SJSA1 (cell line): ENCODE measurements at places on chromosomes 11 and 22. TPM values are rescaled to one million over a fixed set of nuclear protein-coding genes. Genes with fewer than 3 reads are reported as not detected.

- H3K4me1 ChIP-seq: 0 out of 2 replicates have a peak, but pooled peaks cover 2% of the 10 kb centered on the region
Observed at GRCh38 chr11:134071766-134072402, 3.0 kb downstream of the JAM3 start.

- H3K4me3 ChIP-seq: no peak overlapping the region
- no peaks in the 10 kb centered on the region for H3K36me3 ChIP-seq
- peak; percentile 92 for DNase-seq
- H3K4me1 ChIP-seq: peaks cover 49% of the 10 kb centered on the region
- H3K27ac ChIP-seq: peak overlapping the region; percentile 89
Observed at GRCh38 chr22:28142361-28142961, 223.4 kb upstream of the PITPNB start.

DNA sequence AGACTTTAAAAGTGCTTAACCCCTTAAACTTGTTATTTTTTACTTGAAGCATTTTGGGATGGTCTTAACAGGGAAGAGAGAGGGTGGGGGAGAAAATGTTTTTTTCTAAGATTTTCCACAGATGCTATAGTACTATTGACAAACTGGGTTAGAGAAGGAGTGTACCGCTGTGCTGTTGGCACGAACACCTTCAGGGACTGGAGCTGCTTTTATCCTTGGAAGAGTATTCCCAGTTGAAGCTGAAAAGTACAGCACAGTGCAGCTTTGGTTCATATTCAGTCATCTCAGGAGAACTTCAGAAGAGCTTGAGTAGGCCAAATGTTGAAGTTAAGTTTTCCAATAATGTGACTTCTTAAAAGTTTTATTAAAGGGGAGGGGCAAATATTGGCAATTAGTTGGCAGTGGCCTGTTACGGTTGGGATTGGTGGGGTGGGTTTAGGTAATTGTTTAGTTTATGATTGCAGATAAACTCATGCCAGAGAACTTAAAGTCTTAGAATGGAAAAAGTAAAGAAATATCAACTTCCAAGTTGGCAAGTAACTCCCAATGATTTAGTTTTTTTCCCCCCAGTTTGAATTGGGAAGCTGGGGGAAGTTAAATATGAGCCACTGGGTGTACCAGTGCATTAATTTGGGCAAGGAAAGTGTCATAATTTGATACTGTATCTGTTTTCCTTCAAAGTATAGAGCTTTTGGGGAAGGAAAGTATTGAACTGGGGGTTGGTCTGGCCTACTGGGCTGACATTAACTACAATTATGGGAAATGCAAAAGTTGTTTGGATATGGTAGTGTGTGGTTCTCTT lies 2.8 kb downstream of the MALAT1 start:
- peaks cover 77% of the 10 kb centered on the region for H3K36me3 ChIP-seq
- peak overlapping the region; percentile 98 for H3K27ac ChIP-seq
- peaks cover 49% of the 10 kb centered on the region for H3K4me1 ChIP-seq
- peak overlapping the region; percentile 59 for H3K4me3 ChIP-seq

ZNF280B gene
- 1.7 and 2.7 TPM in 2 replicates for total RNA-seq

MAP6 gene
- total RNA-seq: 0.13 TPM in 1 of 2 replicates, not detected in the other

USH1C gene
- total RNA-seq: not detected in 2 replicates

GRCh38 chr11:111387363-111387762 lies 8.3 kb upstream of the POU2AF1 start:
- H3K36me3 ChIP-seq: no peaks in the 10 kb centered on the region
- no peak for DNase-seq
- no peaks in the 10 kb centered on the region for H3K27me3 ChIP-seq
- H3K4me1 ChIP-seq: no peaks in the 10 kb centered on the region
- H3K4me3 ChIP-seq: no peak overlapping the region
- no peak overlapping the region for H3K27ac ChIP-seq

- H3K4me1 ChIP-seq: peaks cover 24% of the 10 kb centered on the region
- no peaks in the 10 kb centered on the region for H3K27me3 ChIP-seq
- no peak overlapping the region for H3K27ac ChIP-seq
- H3K36me3 ChIP-seq: no peaks in the 10 kb centered on the region
Observed at GRCh38 chr22:37183432-37184379, 4.3 kb downstream of the C1QTNF6 start.

- no peaks in the 10 kb centered on the region for H3K27me3 ChIP-seq
- H3K36me3 ChIP-seq: peaks cover 91% of the 10 kb centered on the region
- DNase-seq: peak; percentile 27
- H3K27ac ChIP-seq: peak overlapping the region; percentile 80
- peaks cover 16% of the 10 kb centered on the region for H3K4me1 ChIP-seq
Observed at GRCh38 chr11:65083134-65083833, 556 bp downstream of the CDCA5 start.

- H3K27ac ChIP-seq: no peak overlapping the region
- no peak overlapping the region for H3K4me3 ChIP-seq
- DNase-seq: no peak
- peaks cover 41% of the 10 kb centered on the region for H3K4me1 ChIP-seq
- no peaks in the 10 kb centered on the region for H3K27me3 ChIP-seq
- H3K36me3 ChIP-seq: peaks cover 9% of the 10 kb centered on the region
Observed at GRCh38 chr11:48002561-48002960, 22.2 kb downstream of the PTPRJ start.
